ENCODE measurements at places on chromosomes 12 and 14. TPM values are rescaled to one million over a fixed set of nuclear protein-coding genes. Genes with fewer than 3 reads are reported as not detected.

The AQP5 gene
- 3.2 TPM for total RNA-seq

The CEP170B gene
- total RNA-seq = 11.0 TPM

The NOXRED1 gene
- total RNA-seq = not detected

The FZD10 gene
- not detected for total RNA-seq

The IGF1 gene
- not detected for total RNA-seq

The IL31 gene
- total RNA-seq = not detected

The CPNE6 gene
- not detected for total RNA-seq

The TPPP2 gene
- not detected for total RNA-seq

The CATSPERB gene
- not detected for total RNA-seq

The RNASE3 gene
- total RNA-seq = not detected

The NPFF gene
- not detected for total RNA-seq

The CLEC4A gene
- total RNA-seq = not detected

The OTOGL gene
- 1.8 TPM for total RNA-seq

The CAMKK2 gene
- 26.6 TPM for total RNA-seq

The MGP gene
- total RNA-seq = 42.1 TPM

The SLC25A47 gene
- not detected for total RNA-seq

The PLEKHD1 gene
- total RNA-seq = under 0.01 TPM

Data from epithelial cell of umbilical artery (primary cell).